ENCODE measurements at places on chromosomes 5 and 9. TPM values are rescaled to one million over a fixed set of nuclear protein-coding genes. Genes with fewer than 3 reads are reported as not detected.

- no peak for DNase-seq
Measured at GRCh38 chr5:956941-957747, 51.5 kb upstream of the NKD2 start.

RLN1 gene
- 0.48 TPM for total RNA-seq

GRCh38 chr9:1536522-1537170 is 478.5 kb upstream of the SMARCA2 start:
- no peak for DNase-seq

DNA sequence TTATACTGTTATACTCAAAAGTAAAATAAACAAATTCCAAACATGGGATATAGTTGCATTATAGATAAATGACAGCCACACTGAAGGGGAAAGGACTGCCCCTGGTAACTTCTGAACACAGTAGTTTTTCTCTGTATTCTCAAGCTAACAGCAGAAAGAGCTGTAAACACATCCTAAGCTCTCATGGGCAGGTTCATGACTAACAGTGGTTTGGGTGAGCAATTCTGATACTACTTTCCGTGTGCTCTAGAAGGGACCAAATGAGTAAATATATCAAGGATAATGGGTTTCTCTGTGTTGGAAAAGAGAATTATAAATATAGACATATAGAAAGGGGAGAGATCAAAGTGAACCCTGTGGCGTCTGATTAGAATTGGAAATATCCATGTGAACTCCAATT is 2.2 kb upstream of the LCN6 start:
- DNase-seq = no peak

MYOT gene
- total RNA-seq = 2.3 TPM

DNA sequence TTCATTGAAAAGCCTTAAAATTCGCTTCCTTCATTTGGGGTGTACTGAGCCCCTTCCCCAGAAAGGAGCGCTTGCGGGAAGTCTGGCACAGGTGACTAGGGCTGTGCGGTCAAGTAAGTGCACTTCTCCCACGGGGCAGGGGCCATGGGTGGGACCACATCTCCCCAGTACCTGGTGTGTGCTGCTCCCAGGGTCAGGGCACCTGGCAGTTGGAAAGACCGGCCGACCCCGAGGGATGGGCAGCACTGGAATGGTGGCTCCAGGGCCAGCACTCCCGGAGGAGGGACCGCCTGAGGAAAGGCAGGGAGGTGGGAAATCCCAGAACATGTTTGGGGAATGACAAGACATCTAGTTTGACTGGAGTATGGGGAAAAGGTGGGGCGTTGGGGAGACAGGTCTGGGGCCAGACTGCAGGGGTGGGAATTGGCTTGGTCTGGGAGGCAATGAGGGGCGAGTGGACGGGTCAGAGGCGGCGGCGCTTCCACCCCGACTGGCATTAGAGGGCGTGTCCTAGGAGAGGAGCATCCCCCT is 727 bp upstream of the GLIPR2 start:
- no peak for DNase-seq

DNA sequence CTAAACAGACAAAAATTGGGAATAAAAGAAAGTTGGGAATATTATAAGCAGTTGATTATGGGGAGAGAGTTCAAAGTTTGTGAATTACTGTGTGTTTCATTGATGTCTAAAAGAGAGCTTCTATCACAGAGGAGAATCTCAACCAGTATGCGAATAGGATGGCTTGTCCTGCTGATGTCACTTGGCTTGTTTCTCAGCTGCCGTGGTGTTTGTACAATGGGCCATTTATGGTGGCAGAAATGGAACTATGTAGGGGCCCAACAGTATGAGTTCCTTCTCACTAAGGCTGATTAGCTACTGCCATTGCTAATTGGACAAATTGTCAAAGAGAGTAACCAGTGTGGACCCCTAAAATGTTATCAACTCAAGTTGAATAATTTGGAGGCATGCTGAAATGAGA is 103.9 kb downstream of the ST8SIA4 start:
- DNase-seq = no peak

- DNase-seq = no peak
Measured at GRCh38 chr5:41747301-41747700, 122.9 kb downstream of the OXCT1 start.

SPATA31A3 gene
- total RNA-seq = not detected

GRCh38 chr9:88777498-88778312 is 213.6 kb upstream of the S1PR3 start:
- no peak for DNase-seq

- DNase-seq = no peak
Measured at GRCh38 chr9:93299418-93300174, 115.7 kb downstream of the WNK2 start.

QRFP gene
- total RNA-seq = not detected

MED10 gene
- 29.9 TPM for total RNA-seq

DNA sequence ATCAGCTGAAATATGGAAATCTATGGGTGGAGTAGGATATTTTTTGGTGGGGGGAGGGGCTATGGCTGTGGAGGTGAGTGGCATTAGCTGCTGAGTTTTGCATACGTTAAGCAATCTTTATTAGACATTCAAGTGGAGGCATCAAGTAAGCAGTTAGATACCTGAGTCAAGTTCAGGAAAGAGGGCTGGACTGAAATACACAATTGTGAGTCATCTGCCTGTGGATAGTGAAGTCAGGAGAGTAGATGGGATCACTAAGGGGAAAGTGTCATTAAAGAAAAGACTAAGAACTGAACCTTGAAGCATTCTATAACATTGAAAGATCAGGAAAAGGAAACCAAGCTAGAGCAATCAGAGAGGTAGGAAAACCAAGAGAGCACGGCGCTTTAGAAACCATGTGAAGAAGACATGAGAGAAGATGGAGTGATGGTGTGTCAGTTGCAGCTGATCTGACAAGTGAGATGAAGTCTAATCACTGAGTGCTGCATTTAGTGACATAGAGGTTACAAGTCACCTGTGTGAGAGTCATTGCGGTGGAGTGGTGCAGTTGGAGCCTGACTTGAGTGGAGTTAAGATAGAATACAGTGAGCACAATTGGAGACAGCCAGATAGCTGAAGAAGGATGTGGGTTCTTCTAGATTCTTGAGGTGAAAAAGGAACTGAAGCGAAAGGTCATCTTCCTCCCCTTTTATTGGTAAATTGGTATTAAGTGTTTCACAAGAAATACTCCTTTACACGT is 88.7 kb downstream of the PIP5K1B start:
- DNase-seq = no peak

DNA sequence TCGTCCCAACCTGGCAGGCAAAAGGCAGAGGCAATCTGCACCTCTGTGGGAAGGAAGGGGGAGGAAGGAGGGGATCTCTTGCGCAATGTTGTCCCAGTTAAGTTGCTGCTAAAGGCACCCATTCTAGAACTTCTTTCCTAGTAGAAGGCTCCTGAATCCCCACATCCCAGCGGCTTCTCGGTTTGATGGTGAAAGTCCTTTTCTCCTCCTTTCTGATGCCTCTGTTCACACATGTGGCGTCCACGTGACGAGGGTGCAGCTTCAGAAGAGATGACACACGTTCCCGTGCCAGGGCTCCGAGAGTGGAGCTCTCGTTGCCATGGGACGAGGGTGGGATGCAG is 96.9 kb upstream of the FCN2 start:
- peak; percentile 41 for DNase-seq

- DNase-seq = no peak
Measured at GRCh38 chr9:34519321-34520020, 3.3 kb downstream of the ENHO start.

SIT1 gene
- 1.2 TPM for total RNA-seq

DNA sequence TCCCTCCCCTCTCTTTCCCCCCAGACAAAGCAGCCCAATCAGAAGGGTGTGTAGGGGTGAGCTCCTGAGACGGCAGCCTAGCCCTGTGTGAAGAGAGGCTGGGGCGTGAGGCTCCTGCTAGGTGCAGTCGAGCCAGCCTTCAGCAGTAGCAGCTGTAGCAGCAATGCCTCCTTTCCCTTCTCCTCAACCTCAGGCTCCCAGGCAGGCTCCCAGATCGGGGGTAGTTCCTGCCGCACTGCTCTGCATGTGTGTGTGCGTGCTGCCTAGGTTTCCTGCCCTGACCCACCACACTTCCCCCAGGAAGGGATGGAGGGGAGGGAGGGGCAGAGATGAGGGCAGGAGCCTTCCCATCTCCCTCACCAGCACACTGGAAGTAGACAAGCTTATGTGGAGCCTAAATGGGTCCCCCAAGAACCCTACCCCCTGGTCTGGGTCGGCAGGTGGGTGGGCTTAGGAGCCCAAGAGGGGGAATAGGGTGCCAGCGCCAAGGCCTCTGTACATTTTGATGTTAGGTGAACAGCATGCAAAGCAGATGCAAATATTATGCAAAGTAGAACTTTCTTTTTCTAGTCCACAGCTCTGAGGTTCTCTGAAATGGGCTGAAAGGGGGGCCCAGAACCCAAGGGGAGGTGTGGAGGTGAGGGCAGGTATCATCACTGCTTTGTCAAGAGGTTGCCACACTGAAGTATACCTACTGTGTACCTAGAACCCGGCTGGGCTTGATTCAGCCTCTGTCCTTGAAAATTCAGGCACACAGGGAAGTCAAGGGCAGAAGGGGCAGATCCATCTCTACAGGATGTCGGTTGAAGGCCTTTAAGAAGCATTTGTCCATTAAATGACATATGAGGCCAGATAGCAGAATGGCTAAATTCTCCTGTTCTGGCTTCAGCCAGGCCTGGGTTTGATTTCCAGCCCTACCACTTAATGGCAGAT is 57.8 kb downstream of the CXXC5 start:
- no peak for DNase-seq

Data from breast epithelium (tissue), 4 donors.